ENCODE measurements at places on chromosomes 2 and 18. TPM values are rescaled to one million over a fixed set of nuclear protein-coding genes. Genes with fewer than 3 reads are reported as not detected.

SLC14A1 gene
- total RNA-seq, result 6.0 TPM

DNA sequence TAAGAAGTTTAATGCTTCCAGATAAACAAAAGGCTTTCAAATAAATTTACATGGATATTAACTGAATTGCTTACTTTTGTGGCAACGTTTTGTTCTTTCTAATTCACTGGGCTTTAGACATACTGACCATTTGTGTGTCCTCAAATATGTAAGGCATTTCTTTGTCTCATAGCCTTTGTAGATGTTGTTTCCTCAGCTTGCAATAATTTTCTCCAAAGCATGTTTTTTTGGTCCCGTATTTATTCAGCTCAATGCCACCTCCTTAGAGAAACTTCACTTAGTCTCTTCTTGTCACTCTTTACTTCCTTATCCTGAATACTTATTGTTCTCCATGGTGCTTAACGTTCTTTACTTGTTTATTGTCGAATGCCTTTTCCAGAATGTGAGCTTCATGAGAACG is 98.5 kb downstream of the NUP35 start:
- no peaks in the 10 kb centered on the region for H3K4me1 ChIP-seq
- H3K4me3 ChIP-seq, result no peak overlapping the region
- H3K27me3 ChIP-seq, result no peaks in the 10 kb centered on the region

DNA sequence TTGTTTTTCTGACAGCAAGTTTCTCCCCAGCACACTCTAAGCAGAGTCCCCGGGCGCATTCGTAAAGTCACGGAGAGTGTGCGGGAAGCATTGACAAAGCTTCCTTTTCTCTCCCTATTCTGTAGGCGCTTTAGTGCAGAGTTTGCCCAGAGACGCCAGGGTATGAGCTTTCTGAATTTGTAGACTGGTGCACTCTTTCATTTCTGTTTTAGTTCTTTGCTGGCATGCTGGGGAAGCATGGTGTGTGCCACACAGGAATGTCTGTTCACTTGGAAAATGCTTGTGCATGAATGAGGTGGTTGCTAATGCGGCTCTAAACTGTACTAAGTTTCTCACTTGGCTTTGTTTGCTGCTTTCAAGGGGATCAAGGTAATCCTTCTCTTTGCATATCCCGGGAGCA is 102.6 kb downstream of the RTN4 start:
- H3K36me3 ChIP-seq, result peaks cover 2% of the 10 kb centered on the region
- H3K27me3 ChIP-seq, result no peaks in the 10 kb centered on the region
- peaks cover 25% of the 10 kb centered on the region for H3K4me1 ChIP-seq
- no peak overlapping the region for H3K4me3 ChIP-seq

DNA sequence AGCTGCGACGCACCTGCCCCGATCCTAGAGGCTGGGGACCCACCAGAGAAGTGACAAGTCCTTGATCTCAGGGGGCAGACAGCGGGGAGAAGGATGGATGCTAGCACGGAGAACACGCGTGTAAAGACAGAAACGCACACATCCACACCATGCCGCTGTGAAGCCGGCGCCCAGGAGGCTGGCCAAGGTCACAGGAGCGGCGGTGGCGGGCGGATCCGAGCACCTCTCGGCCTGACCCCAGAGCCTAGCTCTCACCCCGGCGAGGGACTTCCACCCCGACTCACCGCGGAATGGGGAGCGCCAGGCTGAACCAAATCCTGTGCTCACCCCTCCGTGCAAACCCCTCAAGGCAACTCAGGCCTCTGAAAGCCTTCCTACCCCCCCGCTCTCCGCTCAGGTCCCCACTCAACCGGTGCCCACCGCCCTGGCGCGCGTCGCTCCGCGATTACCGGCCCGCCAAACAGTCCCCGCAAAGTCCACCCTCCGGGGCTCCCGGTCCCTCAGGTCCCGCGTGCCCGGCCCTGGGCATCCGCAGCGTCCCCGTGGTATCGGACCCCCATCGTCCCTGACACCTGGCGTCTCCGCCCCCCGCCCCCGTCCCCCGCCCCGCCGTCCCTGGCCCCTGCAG is 460 bp upstream of the LRRFIP1 start:
- no peak overlapping the region for H3K27ac ChIP-seq
- DNase-seq, result peak; percentile 7
- H3K36me3 ChIP-seq, result no peaks in the 10 kb centered on the region

- H3K36me3 ChIP-seq, result no peaks in the 10 kb centered on the region
- no peak for DNase-seq
- peaks cover 26% of the 10 kb centered on the region for H3K4me1 ChIP-seq
- no peaks in the 10 kb centered on the region for H3K27me3 ChIP-seq
Measured at GRCh38 chr2:196967116-196967515, 40.6 kb upstream of the PGAP1 start.

- DNase-seq, result peak; percentile 56
- peaks cover 39% of the 10 kb centered on the region for H3K4me1 ChIP-seq
- H3K36me3 ChIP-seq, result peaks cover 5% of the 10 kb centered on the region
Measured at GRCh38 chr18:35478520-35479435, 19.0 kb downstream of the INO80C start.

UGT1A3 gene
- total RNA-seq, result not detected

MSTN gene
- not detected for total RNA-seq

BOLL gene
- total RNA-seq, result 0.10 TPM

GRCh38 chr2:222034058-222034457 is 264.7 kb downstream of the PAX3 start:
- no peaks in the 10 kb centered on the region for H3K4me1 ChIP-seq
- no peak overlapping the region for H3K27ac ChIP-seq
- no peak overlapping the region for H3K4me3 ChIP-seq
- H3K27me3 ChIP-seq, result no peaks in the 10 kb centered on the region
- no peaks in the 10 kb centered on the region for H3K36me3 ChIP-seq
- DNase-seq, result no peak

DNA sequence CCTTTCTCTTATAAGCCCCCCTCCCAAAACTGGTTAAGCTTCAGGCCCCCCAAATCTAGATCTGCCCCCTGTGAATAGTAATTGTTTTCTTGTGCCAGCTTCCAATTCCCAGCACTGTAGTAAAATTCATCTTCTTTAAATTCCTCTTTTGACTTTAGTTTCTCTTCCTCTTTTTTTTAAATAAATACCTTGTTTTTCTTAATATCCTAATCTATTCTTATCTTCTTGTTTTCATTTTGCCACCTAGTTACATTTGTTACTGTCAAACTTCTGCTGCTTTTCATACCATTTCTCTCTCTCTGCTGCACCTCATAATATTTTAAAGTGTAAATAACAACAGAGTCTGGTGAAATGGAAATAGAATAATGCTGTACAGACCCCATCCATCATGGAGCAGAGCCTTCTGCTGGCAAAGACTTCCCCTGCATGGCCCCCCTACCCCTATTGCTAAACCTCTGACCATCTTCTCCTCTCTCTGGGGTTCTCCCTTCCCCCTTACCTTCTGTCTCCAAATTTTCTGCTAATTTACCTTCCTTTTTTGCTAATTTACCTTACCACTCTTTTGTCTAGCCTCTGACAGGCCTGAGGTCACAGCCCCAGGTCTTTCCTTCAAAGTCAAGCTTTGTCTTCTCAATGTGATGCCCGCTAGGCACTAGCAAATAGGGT is 94.9 kb upstream of the PAPOLG start:
- no peak for DNase-seq
- no peaks in the 10 kb centered on the region for H3K36me3 ChIP-seq
- H3K4me1 ChIP-seq, result no peaks in the 10 kb centered on the region
- peaks cover 7% of the 10 kb centered on the region for H3K27me3 ChIP-seq
- H3K27ac ChIP-seq, result no peak overlapping the region

GRCh38 chr18:38941711-38942561 is 1376.3 kb upstream of the CELF4 start:
- H3K27ac ChIP-seq, result peak overlapping the region; percentile 100
- H3K4me1 ChIP-seq, result peaks cover 45% of the 10 kb centered on the region
- H3K27me3 ChIP-seq, result no peaks in the 10 kb centered on the region
- H3K4me3 ChIP-seq, result peak overlapping the region; percentile 61
- DNase-seq, result peak; percentile 4

DNA sequence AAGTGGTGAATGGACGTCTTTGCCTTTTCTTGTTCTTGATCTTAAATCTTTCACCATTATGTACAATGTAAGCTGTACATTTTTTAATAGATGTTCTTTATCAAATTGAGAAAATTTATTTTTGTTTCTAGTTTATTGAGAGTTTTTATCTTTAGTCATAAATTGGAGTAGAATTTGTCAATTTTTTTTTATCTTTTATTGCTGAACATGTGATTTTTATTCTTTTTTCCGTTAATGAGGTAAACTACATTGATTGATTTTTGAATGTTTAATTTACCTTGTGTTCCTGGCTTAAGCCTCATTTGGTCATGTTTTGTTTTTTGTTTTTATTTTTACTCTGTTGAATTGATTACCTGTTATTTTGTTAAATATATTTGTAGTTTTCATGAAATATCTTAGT is 19.7 kb downstream of the KIAA1328 start:
- no peak for DNase-seq
- no peaks in the 10 kb centered on the region for H3K4me1 ChIP-seq
- H3K36me3 ChIP-seq, result peaks cover 20% of the 10 kb centered on the region
- H3K27me3 ChIP-seq, result no peaks in the 10 kb centered on the region

DNA sequence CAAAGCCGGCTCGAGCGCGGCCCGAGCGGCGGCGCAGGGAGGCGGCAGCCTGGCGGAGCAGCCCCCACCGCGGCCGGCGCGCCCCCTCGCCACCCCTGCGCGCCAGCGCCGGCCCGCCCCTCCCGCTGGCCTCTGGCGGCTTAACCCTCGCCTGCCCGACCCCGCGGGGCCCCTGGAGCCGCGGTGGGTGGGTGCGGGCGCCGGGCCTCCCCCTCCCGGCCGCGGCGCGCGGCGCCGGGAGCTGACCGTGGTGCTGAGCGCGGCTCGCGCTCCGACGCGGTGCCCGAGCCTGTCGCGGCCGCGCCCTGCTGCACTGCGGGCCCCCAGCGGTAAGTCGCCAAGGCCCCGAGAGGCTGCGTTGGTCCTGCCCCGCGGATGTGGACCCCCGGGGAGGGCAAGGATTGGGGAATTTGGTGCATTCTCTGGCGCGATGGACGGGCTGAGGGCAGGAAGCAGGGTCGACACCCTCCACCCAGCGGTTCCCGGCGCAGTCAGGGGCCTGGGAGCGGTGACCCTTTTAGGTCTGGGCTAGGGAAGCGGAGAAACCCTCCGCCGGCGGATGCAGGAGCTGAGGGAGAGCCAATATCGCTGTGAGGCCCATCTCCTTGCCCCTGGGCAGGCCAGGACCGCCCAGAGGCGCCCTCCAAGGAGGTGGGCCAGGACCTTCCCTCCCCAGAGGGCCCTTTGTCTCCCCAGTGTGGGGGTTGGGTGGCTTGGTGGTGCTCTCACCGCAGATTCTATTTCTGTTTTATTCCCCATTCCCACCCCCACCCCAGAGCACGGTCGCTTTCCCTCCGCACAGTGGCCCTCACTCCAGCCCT is 923 bp downstream of the AMER3 start:
- no peaks in the 10 kb centered on the region for H3K36me3 ChIP-seq
- peak; percentile 22 for DNase-seq

CIB4 gene
- not detected for total RNA-seq

DNA sequence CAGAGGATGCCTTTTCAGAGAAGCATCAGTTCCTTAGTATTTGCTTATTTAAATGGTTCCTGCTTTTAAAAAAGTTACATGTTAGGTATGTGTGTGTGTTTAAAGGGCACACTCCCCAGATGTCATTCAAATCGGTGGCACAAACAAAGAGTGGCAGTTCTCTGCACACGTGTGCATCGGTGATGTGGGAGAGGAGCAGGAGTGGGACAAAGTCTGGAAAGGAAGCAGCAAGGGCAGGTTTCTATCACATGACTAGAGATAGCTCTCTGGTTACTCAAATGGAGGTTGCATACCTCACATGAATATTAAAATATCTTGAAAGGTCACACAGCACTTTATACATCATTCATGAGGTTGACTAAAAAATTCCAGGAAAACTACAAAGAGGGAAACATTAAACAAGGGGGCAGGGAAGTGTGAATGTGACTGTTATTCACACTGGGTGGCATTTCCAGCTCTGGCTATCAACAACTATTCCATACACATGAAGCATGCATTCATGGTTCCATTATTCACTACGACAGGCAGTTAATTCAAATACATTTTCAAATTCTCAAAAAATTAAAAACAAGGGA is 64.7 kb downstream of the SEPTIN10 start:
- DNase-seq, result no peak
- H3K4me1 ChIP-seq, result peaks cover 6% of the 10 kb centered on the region
- no peak overlapping the region for H3K27ac ChIP-seq
- H3K27me3 ChIP-seq, result no peaks in the 10 kb centered on the region

- H3K27me3 ChIP-seq, result no peaks in the 10 kb centered on the region
- H3K36me3 ChIP-seq, result no peaks in the 10 kb centered on the region
- DNase-seq, result no peak
- no peak overlapping the region for H3K27ac ChIP-seq
- no peaks in the 10 kb centered on the region for H3K4me1 ChIP-seq
- H3K4me3 ChIP-seq, result no peak overlapping the region
Measured at GRCh38 chr2:1969701-1970015, 225.3 kb upstream of the PXDN start.

- peak overlapping the region; percentile 100 for H3K27ac ChIP-seq
- H3K4me1 ChIP-seq, result peaks cover 74% of the 10 kb centered on the region
- peaks cover 1% of the 10 kb centered on the region for H3K36me3 ChIP-seq
- no peaks in the 10 kb centered on the region for H3K27me3 ChIP-seq
- H3K4me3 ChIP-seq, result peak overlapping the region; percentile 92
- no peak for DNase-seq
Measured at GRCh38 chr2:226839161-226839560, 3.3 kb downstream of the RHBDD1 start.

DNA sequence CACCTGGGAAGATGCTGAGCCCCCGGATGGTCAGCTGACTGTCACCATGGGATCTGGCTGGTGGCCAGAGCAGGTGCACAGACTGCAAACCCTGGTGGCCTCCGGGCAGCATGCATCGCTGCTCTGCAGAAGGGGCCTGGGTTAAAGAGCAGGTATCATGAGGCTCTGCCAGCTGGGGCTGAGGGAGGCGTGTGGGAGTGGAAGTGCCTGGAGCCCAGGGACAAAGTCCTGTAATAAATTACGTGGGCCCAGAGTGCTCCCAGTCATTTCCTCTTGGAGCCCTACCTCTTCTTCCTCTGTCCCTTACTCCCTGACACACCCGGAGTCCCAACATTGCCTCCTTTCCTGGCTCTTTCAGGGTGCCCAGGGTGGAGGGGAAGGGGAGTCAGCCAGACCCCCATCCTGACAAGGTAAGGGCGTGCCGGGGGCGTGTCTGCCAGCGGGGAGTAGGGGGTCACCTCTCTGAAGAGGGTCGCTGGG is at the start of gene MYO7B:
Gene MYO7B, plus strand, starts transcription at position 262 of the 480 bp plus-strand sequence. CDS start 24,040 bp downstream, outside the sequence.
- H3K36me3 ChIP-seq, result no peaks in the 10 kb centered on the region
- peaks cover 6% of the 10 kb centered on the region for H3K27me3 ChIP-seq
- H3K4me1 ChIP-seq, result no peaks in the 10 kb centered on the region
- no peak within 1 kb of the TSS for H3K27ac ChIP-seq
- no peak for DNase-seq
- H3K4me3 ChIP-seq, result no peak within 1 kb of the TSS

HOXD13 gene
- total RNA-seq, result not detected

DNA sequence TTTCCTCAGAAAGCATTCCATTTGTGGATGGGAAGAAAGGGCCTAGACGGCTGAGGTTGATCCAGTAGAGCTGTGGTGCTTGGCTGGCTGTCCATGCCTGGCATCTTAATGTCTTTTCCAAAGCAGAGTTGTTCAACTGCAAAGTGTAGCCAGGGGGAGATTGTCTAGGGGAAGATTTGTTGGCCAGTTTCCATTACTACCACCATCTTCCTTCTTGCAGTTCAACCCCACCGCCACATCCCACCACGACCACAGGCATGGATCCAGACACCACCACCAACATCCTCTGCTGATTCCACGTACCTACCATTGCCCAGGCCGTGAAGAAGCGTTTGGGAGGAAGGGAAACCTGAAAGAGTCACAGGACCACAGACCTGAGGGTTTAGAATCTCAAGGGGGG is 50.7 kb upstream of the HAAO start:
- no peaks in the 10 kb centered on the region for H3K36me3 ChIP-seq
- no peaks in the 10 kb centered on the region for H3K4me1 ChIP-seq
- H3K4me3 ChIP-seq, result no peak overlapping the region
- H3K27me3 ChIP-seq, result no peaks in the 10 kb centered on the region
- no peak for DNase-seq

TNFAIP6 gene
- total RNA-seq, result not detected

FAM110C gene
- total RNA-seq, result 0.72 TPM

- H3K4me1 ChIP-seq, result peaks cover 7% of the 10 kb centered on the region
- H3K36me3 ChIP-seq, result no peaks in the 10 kb centered on the region
Measured at GRCh38 chr2:84674099-84674498, 157.8 kb downstream of the DNAH6 start.
